CD4-positive, alpha-beta T cell treated with Interleukin-2 at 100 ng/mL for 4 hours (primary cell): ENCODE measurements at places on chromosomes 12 and 14.
A peak's percentile ranks its signal among the peaks of the same experiment; 100 is the strongest.

- no peak for DNase-seq
Measured at GRCh38 chr14:77039285-77040058, 11.0 kb upstream of the IRF2BPL start.

- DNase-seq = no peak
Measured at GRCh38 chr12:9163392-9163791, 44.8 kb downstream of the PZP start.

GRCh38 chr12:114406316-114406983 is 506 bp upstream of the TBX5 start:
- DNase-seq = no peak

DNA sequence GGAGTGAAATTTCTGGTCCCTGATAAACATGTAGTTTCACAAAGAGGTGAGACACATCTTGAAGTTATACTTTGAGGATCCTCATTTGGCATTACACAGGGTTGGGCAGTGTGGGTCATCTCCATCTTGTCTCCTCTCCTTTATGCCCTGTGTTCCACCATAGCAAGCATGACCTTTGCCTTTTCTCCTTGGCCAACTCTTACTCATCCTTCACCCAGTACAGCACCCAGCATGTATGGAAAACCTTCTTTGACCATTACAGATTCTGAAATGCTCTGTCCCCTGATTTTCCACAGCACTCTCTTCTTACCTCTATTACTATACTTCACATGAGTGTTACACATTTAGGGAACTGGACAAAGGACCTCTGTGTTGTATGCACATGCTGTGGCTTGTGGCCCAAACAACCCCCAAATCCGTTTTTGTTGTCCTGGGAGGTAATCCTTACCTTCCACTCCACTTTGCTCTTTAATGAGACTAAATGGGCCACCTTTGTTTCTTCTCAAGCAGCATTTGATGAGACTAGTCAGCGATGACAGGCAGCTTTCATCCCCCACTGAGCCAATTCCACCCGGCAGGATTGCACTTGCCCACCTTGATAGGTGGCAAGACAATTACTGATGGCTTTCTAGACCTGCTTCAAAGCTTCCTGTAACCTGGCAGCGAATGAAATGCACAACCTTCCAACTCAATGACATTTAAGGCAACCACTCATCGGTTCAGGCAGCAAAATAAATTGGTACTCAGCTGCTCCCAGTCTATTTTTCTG is 163.5 kb downstream of the MON2 start:
- DNase-seq = no peak

- DNase-seq = peak; percentile 68
Measured at GRCh38 chr12:56160193-56160763, 2.1 kb downstream of the MYL6 start.

DNA sequence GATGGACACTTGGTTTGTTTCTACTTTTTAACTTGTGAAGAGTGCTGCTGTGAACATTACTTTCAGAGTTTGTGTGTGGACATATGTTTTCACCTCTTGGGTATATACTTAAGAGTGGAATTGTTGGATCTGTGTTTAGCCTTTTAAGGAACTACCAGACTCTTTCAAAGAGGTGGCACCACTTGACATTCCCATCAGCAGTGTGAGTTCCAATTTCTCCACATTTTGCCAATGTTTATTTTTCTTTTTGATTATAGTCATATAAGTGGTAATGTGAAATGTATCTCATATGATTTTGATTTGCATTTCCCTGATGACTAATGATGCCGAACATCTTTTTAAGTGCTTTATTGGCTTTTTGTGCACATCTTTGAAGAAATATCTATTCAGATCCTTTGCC is 44.8 kb downstream of the ARHGAP5 start:
- DNase-seq = no peak

DNA sequence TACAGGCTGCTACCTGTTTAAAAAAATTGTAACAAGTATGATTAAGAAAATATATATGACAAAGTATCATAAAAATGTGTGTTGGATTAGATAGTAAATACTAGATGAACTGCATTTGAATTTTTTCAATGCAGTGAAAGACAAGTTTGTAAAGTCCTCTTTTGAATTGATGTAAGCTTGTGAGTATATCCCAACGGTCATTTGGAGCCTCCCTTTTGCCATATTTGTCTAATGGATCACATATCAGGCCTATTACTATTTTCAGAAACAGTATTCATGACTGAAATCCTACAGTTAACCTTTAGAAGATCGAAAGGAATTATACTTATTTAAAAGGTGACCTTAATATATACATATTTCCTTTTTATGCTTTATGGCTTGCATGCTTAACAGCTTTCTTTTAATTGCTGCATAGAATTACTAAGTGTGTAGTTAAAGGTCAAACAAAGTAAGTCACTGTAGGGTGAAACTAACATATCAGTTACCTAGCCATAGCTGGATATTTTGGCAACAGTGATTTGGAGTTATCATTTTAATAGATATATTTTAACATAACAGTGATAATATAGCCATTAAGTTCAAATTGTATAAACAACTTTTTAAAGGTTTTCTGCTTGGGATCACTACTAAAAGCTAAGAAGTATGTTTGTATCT is 53.6 kb downstream of the USP15 start:
- no peak for DNase-seq

DNA sequence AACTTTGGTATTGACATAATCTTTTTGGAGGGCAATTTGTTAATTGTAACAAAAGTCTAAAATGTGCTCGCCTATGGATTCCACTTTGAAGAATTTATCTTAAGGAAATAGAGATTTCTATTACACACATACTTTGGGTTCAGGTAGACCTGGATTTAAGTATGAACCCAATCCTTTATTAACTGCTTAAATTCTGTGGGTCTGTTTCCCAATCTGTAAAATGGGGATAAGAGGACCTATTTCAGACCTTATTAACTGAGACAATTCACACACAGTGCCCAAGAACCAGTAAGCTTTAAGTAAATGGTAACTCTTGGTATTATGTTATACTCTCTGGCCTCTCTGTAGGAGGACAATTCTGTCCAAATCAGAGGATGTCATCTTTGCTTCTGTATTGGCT is 822 bp upstream of the EIF2B2 start:
- DNase-seq = no peak

DNA sequence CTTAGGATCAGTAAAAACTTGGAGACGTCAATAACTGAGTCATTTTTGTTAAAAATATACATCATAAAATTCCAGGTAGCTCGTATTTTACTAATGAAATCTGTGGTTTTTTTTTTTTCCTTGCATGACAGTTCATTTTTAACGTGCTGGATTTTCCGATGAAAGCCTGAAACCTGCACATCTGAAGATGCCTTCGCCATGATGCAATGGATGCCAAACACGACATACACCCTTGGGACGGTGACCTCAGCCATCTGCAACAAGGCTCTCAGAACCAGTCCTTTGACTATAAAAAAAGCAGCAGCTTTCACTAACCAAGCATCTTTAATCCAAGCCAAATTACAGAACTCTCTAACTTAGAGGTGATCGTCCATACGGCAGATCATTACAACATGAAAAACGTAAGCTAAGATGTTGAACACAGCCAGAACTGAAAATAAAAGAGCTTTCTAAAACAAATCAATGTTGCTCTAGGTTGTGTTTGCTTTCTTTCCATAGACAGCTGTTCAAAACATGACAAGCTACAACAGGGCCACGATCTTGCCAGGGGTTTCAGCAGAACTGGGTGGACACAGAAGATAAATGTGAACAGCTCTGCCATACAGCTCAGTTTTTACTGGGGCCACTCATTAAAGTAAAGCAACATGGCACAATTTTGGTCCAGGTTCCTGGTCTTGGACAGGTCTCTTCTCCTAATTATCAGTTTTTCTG is 7.8 kb downstream of the NIN start:
- DNase-seq = no peak

- DNase-seq = no peak
Measured at GRCh38 chr14:96501217-96501739, 904 bp upstream of the PAPOLA start.

GRCh38 chr14:31280132-31280870 is 72.7 kb upstream of the HECTD1 start:
- DNase-seq = no peak

GRCh38 chr12:3200032-3200617 is 122.9 kb downstream of the TSPAN9 start:
- DNase-seq = no peak

DNA sequence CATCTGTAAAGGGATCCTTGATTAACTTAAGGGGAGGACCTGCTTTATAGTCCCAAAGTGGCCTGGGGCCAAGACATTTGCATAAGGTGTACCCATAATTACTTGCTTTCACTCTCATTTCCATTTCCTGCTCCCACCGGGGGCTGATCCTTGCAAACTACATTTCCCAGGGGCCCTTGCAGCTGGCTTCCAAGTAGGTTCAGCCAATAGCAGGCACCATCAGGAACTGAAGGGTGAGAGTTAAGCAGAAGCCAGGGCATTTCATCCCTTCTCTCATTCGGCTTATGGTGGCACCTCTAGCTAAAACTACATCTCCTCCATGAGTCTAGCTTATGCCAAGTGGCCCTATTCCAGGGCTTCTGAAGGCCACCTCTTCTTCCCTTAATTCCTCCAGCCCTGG is 88.8 kb downstream of the CCDC60 start:
- DNase-seq = no peak

GRCh38 chr12:132133952-132134652 is 10.0 kb downstream of the DDX51 start:
- DNase-seq = no peak

GRCh38 chr14:21734457-21735074 is 60.9 kb upstream of the OR4E1 start:
- peak; percentile 73 for DNase-seq

DNA sequence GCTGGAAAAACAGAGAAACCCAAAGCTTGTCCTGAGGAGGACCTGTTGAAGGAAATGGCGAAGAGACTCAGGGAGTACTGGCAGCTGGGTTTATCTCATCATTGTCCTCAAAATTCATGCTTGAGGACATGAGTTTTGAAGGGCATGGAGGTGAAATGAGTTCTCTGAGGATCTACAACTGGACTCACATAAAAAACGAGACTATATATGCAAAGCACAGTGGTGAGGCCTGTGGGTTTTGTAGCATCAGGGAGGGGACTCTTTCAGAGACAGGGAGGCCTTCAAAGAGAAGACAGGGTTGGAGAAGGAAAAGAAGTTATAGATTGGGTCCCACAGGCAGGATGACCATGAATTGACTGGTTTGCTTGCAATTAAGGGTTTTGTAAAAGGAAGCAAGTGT is 71.3 kb upstream of the SCN8A start:
- DNase-seq = no peak

DNA sequence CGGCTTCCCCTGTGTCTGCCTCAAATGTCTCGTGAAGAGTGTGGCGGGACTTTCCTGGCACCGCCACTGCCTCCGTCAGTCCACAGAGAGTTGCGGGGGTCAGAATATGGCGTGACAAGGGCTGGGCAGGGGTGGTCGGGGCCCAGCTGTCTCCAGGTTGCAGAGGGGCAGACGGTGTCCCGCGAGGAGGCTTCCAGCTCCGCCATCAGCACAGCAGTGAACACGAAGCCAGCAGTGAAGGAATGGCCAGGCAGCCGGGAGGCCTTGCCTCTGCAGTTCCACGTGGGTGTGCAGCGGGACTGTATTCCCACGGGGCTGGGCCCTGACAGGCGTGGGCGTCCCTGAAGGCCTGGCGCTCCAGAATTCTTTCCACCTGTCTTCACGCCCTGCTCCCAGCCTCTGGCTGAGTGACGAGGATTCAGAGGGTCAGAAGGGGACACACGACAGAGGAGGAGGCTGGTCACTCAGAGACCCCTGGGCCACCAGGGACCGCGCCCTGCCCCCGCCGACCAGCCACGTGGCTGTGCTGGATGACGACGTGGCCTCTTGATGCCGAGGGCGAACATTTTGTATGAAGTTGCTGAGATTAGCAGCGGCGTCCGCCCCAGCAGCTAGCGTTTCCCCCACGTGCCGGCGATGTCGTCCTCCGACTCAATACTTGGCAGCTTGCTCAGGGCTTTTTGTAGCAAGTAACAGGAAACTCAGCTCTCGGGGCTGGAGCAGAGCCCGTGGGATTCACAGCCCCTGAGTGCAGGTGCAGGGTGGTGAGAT is 25.0 kb upstream of the GALNT9 start:
- DNase-seq = no peak

- DNase-seq = no peak
Measured at GRCh38 chr14:74235017-74235416, 4.2 kb upstream of the VSX2 start.

DNA sequence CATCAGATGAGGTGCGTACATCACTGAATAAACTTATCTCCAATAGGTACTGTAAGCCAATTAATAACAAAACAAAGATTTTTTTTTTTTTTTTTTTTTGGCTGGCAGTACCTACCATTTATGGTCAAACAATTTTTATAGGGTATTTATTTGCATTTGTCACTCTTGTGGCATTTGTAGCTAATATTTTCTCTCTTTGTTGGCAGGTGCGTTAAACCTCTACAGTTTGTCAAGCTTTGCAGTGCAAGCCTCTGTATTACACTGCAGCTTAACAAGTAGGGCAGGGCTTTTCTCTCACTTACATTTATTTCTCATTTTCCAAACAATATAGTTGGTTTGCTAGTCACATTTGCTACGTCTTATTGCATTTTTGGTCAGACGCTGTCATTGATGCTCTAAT is 12.3 kb downstream of the PRPF39 start:
- DNase-seq = no peak

- no peak for DNase-seq
Measured at GRCh38 chr14:104150136-104151025, 12.0 kb downstream of the KIF26A start.

- no peak for DNase-seq
Measured at GRCh38 chr12:108849660-108850059, 7.7 kb downstream of the SSH1 start.

DNA sequence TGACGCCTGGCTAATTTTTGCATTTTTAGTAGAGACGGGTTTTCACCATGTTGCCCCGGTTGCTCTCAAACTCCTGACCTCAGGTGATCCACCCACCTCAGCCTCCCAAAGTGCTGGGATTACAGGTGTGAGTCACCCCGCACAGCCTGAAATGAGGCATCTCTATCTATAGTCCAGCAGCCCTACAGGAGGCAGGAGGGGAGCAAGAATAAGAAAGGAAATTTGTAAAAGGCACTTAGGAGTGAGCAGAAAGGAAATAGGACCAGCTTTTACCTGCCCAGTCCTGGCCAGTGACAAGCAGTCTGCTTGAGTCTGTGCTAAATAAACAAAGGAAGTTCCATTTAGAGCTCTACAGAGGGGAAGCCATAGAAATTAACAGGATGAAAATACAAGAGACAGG is 15.0 kb upstream of the PSMA6 start:
- no peak for DNase-seq

DNA sequence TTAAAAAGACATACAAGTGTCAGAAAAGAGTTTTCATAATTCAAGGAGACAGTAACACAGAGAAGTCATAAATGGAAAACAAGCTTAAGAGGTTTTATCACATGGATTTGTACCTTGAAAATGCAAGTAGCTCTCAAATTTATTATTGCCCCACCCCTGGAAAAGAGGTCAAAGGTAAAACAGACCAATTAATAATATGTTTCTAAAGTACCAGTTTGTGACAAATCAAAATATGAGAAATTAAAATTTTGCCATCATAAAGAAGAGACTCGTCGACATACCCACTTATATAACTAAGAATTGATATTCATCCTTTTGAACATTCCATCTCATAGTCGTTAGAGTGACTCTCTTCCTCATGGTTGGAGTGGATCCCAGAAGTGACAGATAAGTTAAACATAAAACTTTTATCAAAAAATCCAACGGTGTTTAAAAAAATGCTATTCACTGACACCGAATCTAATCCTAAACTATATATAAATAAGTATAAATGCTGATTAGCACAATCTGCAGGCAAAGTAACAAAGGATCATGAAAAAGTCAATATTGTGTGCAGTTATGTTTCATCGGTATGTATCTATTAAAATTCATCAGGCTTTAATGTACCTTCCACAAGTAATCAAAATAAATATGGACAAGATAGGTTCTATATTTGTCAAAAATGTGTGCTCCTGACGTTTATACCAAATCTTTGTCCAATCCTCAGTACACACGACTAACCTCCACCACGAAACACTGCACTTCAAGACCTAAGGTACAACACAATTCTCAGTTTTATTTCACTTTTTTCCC is 2.3 kb downstream of the CORO1C start:
- no peak for DNase-seq
